ENCODE measurements at places on chromosomes 5 and 9.

- DNase-seq = no peak
Observed at GRCh38 chr5:173457482-173457881, 129.3 kb upstream of the STC2 start.

DNA sequence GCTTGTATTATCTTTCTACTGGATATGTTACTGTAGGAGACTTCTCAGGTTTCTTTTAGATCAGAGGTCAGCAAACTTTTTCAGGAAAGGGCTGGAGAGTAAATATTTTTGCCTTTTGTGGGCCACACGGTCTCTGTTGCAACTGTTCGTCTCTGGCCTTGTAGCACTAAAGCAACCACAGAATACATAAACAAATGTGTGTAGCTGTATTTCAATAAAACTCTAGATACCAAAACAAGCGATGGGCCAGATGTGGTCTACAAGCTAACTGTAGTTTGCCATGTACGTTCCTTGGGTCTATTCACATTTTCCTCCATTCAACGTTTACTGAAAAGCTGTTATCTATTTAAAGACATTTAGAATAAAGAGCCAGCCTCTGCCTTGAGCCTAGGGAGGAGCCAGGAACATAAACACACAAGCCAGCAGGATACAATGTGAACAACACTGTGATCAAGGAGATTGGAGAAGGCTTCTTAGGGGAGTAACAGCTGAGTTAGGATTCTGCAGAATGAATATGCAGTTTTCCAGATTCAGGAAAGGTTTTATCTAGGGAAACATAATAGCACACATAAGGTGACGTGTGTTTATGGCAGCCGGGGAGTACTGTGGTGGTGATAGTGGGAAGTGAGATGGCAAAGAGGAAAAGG, 33.0 kb upstream of the HOMER1 start:
- DNase-seq = no peak

DNA sequence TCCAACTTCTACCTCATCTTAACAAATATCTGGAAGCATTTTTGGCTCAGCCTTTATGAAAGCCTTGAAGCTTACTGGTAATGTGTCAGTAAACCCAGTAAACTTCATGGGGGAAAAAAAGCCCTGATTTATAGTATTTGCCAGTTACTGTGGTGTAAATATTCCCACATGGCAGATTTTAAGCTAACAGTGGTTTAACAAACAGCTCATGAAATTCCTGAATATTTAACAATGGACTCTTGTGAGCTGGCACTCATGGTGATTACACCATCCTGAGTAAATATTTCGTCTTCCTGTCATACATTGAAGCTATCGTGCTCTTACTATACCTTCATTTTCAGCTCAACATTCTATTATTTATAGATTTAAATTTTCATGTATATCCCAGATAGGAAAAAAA, 57.0 kb upstream of the ACOT12 start:
- DNase-seq = no peak

- DNase-seq = no peak
Observed at GRCh38 chr9:91405343-91406077, 18.1 kb downstream of the NFIL3 start.

GRCh38 chr5:124315741-124316415, 430.6 kb downstream of the ZNF608 start:
- no peak for DNase-seq

DNA sequence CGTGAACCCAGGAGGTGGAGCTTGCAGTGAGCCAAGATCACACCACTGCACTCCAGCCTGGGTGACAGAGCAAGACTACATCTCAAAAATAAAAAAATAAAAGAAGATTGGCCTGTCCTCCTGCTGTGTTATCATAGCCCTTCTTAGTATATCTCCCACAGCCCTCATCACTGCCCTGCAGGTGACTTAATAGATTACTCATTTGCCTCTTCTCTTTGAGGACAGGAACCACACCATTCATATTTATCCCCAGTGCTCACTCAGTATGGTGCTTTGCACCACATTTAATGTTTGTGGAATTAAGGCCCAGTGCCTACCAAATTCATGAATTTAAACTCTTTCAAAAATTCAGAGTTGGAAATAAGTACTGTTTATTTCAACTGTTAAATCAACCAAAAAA, 10.3 kb downstream of the IDNK start:
- no peak for DNase-seq

DNA sequence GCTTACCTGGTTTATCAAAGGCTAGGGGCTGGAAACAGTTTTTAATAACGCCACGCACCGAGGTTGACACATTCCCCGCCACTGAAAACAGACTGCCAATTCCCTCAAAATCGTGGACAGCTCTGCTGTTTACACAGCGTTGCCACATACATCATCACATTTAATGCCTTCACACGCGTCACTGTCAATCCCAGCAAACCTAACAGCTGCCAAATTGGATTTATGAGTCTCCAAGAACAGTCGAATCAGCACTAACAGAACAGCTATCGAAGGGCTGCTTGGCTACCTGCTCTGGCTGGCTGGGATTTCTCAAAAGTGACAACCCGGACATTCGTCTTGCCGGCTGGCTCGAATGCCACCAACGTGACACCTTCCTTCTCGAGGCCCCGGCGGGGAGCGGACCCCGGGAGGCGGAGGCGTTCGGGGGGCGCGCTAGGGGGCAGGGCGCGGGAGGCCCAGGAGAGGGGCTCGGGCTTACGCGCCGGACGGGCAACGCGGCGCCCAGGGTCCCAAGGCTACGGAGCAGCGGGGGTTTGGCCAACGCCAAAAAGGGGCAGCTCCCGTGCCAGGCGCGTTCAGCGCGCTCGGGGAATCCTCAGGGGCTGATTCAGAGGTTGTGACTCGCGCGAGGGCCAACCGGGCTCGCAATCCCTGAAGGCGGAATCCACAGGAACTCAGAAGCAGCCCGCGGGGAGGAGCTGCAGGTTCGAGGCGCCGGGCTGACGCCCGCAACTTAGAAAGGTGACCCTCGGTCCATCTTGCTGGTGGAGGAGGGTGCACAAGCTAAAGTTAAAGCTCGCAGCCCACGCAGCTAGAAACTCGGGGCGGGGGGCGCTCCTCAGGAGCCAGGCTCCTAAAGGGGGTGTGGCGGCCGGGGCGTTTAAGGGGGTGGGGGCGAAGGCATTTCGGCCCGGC, 1.2 kb downstream of the CDC14B start:
- peak; percentile 39 for DNase-seq

- DNase-seq = no peak
Observed at GRCh38 chr9:115263371-115264075, 145.6 kb upstream of the TNC start.

DNA sequence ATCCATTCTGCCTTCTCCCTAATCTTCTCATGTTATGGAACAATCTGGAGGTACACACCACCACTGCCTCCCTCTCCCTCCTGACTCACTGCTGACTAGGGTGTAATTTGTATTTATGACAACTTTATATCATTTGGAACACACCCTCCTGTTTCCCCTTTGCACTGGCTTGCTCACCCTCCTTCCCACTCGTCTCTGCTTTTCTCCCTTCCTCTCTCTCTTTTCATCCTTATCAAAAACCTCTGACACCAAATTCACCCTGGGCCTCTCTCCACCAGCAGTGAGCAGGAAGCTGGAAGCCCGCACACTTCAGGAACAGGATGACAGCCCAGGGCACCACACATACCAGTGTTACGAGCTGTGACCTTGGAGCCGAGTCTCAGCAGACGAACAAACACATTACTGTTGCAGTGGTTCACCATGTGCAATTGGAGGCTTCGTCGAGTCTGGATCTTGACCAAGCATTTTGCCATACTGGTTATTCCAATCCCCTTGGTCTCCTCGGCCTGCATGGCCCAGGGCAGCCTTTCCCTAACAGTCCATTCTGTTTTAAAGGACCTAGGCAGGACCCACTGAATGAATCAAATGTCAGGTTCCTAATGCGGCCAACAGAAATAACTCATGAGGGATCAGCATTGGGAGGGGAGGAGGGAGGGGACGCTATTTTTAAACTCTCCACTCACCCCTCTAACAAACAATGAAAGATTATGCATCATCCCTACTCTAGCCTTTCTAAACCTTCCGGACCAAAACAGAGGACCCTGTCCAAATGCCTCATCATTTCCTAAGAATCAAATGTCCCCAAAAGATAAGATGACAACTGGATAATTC, 203.9 kb upstream of the RASEF start:
- DNase-seq = peak; percentile 46

GRCh38 chr9:2635922-2636321, 14.3 kb downstream of the VLDLR start:
- no peak for DNase-seq

Data from pancreas (tissue), 10 donors.